NCI-H526 treated with DMSO at 0.1 percent for 48 hours (cell line): ENCODE measurements at places on chromosomes 5 and 9.

DNA sequence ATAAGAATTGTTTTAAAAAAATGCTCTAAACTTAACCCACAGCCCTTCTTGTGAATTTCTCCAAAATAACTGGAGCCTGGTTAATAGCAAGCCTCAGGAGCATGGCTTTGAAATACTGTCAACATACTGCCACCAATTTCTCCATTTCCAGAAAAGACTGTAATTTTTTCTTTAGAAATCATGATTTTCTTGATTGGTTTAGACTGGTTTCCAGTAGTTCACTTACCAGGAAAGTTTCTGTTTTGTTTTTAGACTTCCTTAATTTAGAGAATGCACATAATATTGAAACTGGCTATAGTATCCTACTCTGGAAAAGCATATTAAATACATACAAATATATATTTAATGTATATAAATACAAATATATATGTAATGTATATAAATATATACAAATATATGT lies 4.5 kb upstream of the CD274 start:
- DNase-seq, result no peak

GRCh38 chr9:18350036-18350435 lies 123.9 kb upstream of the ADAMTSL1 start:
- DNase-seq, result no peak

DNA sequence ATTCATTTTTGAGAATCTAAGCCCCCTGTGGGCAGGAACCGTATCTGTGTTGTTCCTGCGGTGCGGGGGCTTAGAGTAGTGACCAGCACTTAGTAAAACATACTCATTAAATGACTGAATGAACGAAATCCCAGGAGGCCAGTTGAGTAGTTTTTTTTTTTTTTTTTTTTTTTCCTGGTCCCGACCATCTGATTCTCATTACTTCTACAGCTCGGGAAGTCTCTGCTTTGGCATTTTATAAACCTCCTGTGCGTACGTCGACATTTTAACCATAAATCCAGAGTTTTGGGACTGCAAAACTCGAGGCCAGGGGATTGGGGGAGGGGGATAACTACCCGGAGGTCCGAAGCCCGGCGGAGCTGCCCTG lies 31.5 kb upstream of the SPRY4 start:
- DNase-seq, result no peak

- no peak for DNase-seq
Observed at GRCh38 chr5:57817001-57817453, 334.4 kb upstream of the ACTBL2 start.

DNA sequence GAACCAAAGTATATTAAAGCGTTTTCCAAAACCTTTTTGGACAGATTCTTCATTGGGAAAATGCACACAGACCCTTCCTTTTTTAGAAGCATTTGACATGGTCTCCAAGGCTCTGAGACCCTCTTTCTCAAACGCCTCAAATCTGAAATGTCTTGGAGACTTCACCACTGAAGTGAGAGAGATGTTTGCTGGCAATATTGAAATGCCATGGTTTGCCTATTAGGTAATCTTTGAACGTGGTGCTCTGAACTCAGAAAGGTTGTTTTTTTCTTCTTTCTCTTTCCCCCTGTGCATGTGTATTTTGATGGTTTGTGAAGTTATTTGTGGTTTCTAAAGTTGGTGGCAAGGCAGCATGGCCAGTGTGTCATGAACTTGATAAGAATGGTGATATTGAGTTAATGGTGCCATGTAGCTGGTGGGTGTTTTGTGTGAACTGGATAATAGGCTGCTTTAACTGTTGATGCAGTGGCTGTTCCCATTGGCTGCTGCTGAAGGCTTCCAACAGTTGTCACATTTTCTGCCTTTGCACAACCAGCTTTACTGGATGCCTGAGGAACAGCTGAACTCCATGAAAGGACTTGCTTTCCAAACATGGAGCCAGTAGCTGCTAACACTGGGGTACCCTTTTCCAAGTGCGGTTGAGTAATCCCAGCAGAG lies 1.7 kb downstream of the PALM2AKAP2 start:
- DNase-seq, result no peak

GRCh38 chr9:18056269-18056992 lies 417.5 kb upstream of the ADAMTSL1 start:
- no peak for DNase-seq

- DNase-seq, result no peak
Observed at GRCh38 chr5:102218159-102218558, 77.9 kb downstream of the SLCO4C1 start.

DNA sequence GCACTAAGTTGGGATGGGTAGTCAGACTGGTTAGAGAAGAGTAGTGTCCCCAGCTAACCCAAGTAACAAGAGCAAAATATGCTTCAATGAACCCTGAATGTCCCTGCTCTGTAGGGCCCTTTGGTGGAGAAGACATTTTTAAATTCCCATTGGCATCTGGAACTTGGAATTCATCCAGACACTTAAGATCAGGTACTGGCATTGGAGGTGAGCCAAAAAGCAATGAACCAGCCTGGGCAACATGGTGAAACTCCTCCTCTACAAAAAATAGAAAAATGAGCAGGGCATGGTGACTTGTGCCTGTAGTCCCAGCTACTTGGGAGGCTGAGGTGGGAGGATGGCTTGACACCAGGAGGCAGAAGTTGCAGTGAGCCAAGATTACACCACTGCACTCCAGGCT lies 58.9 kb upstream of the ZNF618 start:
- no peak for DNase-seq
